ENCODE measurements at places on chromosomes 1 and 21. TPM values are rescaled to one million over a fixed set of nuclear protein-coding genes. Genes with fewer than 3 reads are reported as not detected.

Gene C1orf74
- total RNA-seq = 6.0 TPM

Gene ADAM30
- total RNA-seq = not detected

Gene FTCD
- total RNA-seq = not detected

Gene SELL
- total RNA-seq = not detected

Gene NUP210L
- 0.04 TPM for total RNA-seq

Gene OR2L13
- not detected for total RNA-seq

Gene CD46
- total RNA-seq = 95.1 TPM

Gene PER3
- 2.7 TPM for total RNA-seq

Gene TADA1
- total RNA-seq = 14.1 TPM

Gene CCDC30
- total RNA-seq = 0.40 TPM

Gene LMX1A
- not detected for total RNA-seq

Gene KRTAP22-2
- total RNA-seq = not detected

Gene ASCL5
- total RNA-seq = not detected

Gene SLAMF7
- not detected for total RNA-seq

Gene WNT3A
- not detected for total RNA-seq

Gene GART
- 193 TPM for total RNA-seq

Gene IL6R
- total RNA-seq = 0.53 TPM

Gene OR2T2
- not detected for total RNA-seq

Gene CAMSAP2
- total RNA-seq = 23.5 TPM

Gene UTS2
- total RNA-seq = not detected

Gene DCAF8
- total RNA-seq = 53.6 TPM

Gene ERVH48-1
- total RNA-seq = not detected

Gene VAMP4
- total RNA-seq = 5.3 TPM

Gene HES3
- not detected for total RNA-seq

Gene CFAP410
- 8.2 TPM for total RNA-seq

Gene RGS13
- total RNA-seq = not detected

All from SJCRH30 (cell line).